ENCODE measurements at places on chromosomes 1 and 21. TPM values are rescaled to one million over a fixed set of nuclear protein-coding genes. Genes with fewer than 3 reads are reported as not detected.

The ADAMTS1 gene
- 343 TPM for total RNA-seq

The BNIPL gene
- total RNA-seq: 0.54 TPM

The KRTAP19-3 gene
- not detected for total RNA-seq

The GUCA2B gene
- total RNA-seq: not detected

The SPRR2F gene
- total RNA-seq: not detected

The CCDC181 gene
- 4.8 TPM for total RNA-seq

The SPRR4 gene
- total RNA-seq: not detected

GRCh38 chr1:46623743-46624644, 7.4 kb upstream of the MOB3C start:
- no peak overlapping the region for H3K4me3 ChIP-seq
- H3K4me1 ChIP-seq: no peaks in the 10 kb centered on the region
- no peak overlapping the region for H3K27ac ChIP-seq
- H3K36me3 ChIP-seq: no peaks in the 10 kb centered on the region
- DNase-seq: no peak

DNA sequence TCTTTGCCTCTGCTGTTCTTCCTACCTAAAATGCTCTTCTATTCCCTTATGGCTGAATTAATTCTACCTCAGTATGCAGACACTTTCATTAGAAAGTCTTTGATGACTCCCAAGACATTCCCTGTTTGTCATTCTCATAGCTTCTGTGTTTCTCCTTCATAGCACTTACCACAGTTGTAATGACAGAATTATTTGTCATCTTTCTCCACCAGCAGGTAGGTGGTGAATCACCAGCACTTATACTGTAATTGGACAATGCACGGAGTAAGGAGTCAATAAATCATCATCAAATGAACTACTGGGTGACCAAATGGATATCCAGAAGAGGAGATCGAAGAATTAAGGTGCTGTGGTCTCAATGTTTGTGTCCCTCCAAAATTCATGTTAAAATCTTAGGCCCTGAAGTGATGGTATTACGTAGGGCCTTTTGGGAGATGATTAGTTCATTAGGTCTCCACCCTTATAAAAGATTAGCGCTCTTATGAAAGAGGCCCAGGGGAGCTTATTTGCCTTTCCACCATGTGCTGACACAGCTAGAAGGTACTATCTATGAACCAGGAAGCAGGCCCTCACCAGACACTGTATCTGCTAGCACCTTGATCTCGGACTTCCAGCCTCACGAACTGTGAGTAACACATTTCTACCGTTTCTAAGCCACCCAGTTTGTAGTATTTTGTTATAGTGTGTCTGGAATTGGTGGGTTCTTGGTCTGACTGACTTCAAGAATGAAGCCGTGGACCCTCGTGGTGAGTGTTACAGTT, 2.4 kb upstream of the CCT8 start:
- no peak for DNase-seq
- H3K36me3 ChIP-seq: no peaks in the 10 kb centered on the region
- H3K27ac ChIP-seq: peak overlapping the region; percentile 43
- peaks cover 23% of the 10 kb centered on the region for H3K4me1 ChIP-seq
- no peaks in the 10 kb centered on the region for H3K27me3 ChIP-seq

DNA sequence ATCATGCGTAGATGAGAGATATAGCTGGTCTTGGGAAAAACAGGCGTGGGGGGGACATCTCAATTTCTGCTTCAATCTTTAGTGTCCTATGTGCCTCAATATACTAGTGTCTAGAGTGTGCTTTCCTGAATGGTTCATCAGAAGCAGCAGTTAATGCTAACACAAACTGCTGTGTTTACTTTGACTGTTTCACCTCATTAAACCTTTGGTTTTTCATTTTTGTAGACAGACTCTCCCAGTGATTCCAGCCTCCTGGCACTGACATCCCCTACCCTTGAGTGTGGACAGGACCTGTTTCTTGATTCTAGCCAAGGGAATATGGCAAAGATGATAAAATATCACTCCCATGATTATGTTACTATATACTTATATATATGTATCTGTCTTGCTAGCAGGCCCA, 37.6 kb downstream of the ZYG11A start:
- H3K36me3 ChIP-seq: no peaks in the 10 kb centered on the region
- H3K4me1 ChIP-seq: no peaks in the 10 kb centered on the region
- no peak overlapping the region for H3K27ac ChIP-seq
- H3K4me3 ChIP-seq: no peak overlapping the region
- DNase-seq: no peak
- no peaks in the 10 kb centered on the region for H3K27me3 ChIP-seq

- peaks cover 18% of the 10 kb centered on the region for H3K4me1 ChIP-seq
- H3K4me3 ChIP-seq: peak overlapping the region; percentile 93
- H3K27me3 ChIP-seq: no peaks in the 10 kb centered on the region
- peaks cover 26% of the 10 kb centered on the region for H3K36me3 ChIP-seq
- no peak overlapping the region for H3K27ac ChIP-seq
Observed at GRCh38 chr1:156281281-156281680, 1.3 kb downstream of the SMG5 start.

DNA sequence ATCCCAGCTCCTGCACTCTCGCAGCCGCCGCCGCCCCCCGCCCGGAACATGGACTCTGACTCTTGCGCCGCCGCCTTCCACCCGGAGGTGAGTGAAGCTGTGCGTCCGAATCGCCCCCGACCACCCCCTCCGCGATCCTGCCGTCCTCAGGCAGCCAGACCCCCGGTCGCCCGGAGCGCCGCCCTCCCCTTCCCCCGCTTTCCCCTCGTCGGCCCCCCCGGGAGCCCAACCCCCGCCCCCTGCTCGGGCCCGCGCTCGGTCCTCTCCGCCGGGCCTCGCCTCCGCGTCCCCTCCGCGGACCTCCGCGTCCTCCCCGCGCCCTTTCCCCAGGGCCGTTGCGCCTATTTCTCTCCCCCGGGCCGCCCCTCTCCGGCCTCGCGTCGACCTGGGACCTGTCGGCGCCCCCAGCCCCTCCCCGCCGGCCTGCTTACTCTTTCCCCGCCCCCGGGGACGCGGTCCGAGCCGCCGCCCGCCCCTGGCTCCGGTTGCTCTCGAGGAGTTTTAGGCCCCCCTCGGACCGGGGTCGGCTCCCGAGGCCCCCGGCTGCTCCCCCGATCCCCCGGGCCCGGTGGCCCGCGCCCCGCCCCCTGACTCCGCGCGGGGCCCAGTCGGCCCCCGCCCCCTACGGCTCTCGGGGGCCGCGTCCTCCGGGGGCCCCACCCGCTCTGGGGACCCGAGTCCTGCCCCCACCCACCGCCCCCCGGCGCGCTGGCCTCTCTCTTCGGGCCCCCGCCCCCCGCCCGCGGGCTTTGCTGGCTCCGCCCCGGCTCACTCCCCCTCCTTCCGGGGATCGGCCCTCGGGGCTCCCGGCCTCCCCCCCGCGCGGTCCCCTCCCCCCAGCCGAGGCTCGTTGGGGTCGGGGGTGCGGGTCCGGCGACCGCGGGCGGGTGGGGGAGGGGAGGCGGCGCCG, 743 bp downstream of the PHF13 start:
- no peaks in the 10 kb centered on the region for H3K27me3 ChIP-seq
- H3K36me3 ChIP-seq: no peaks in the 10 kb centered on the region
- no peaks in the 10 kb centered on the region for H3K4me1 ChIP-seq
- DNase-seq: peak; percentile 86
- peak overlapping the region; percentile 64 for H3K4me3 ChIP-seq

DNA sequence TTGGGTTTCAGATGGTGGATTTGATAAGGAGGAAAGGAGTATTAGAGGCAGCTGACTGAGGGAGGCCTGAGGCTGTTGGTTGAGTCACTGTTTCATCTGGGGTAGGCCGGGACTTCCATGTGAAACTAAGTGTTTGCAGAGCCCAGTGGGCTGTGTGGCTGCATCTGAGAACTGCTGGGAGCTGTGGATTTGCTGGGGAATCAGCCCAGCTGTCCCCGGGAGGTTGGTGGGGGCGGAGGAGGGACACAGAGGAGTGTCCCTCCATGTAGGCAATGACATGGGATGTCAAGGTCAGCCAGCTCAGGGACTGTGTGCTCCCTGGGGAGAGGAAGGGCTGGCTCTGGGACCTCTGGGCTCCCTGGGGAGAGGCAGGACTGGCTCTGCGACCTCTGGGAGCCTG, 36.4 kb downstream of the SLC2A7 start:
- H3K4me1 ChIP-seq: no peaks in the 10 kb centered on the region
- H3K27ac ChIP-seq: no peak overlapping the region
- no peak overlapping the region for H3K4me3 ChIP-seq
- no peaks in the 10 kb centered on the region for H3K36me3 ChIP-seq
- DNase-seq: peak; percentile 48
- no peaks in the 10 kb centered on the region for H3K27me3 ChIP-seq

- no peaks in the 10 kb centered on the region for H3K4me1 ChIP-seq
- no peak overlapping the region for H3K27ac ChIP-seq
- H3K27me3 ChIP-seq: no peaks in the 10 kb centered on the region
Observed at GRCh38 chr1:23657659-23658275, 33.8 kb upstream of the RPL11 start.

DNA sequence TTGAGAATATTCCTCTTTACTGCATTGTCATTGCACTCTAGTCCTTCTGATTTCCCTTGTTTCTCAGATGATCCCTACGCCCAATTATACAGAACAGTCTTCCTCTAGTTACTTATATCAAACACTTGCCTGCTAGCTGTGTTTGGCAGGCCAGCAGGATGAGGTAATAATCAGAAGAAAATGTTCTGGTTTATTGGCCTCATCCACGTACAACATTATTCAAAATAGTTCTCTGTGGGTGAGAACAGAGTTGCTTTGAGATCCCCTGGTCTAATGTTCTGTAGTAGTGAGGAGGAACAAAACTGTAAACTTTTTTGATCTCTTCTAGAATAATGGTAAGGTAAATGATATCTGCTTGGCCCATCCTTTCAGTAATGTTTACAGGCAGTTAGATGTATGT, 22.3 kb upstream of the C1orf105 start:
- no peaks in the 10 kb centered on the region for H3K27me3 ChIP-seq
- H3K4me3 ChIP-seq: no peak overlapping the region
- H3K27ac ChIP-seq: no peak overlapping the region
- H3K4me1 ChIP-seq: peaks cover 16% of the 10 kb centered on the region

DNA sequence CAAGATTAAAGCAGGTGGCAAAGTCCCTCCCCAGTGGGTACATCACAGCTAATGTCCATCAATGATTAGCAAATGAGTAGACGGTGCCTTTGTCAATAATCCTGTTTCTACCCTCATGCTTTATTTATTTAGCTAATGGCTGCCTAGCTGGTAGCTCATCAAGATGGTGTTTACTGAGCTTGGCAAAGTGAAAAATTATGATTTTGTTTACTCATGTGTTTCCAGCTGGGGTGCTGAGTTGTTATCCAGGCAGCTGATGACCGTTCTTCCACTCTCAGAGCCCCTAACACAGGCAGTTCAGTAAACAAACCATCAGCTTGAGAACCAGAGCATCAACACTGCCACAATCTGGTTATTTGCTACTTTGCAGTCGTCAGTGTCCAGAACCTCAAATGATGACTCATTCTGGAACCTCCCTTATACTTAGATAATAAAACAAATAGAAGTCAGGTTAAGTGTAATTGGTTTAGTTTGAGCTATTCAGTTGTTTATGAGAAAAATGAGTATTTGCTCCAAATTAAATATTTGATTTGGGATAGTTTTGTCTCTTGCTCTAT, 163.9 kb downstream of the ST6GALNAC5 start:
- no peaks in the 10 kb centered on the region for H3K4me1 ChIP-seq
- no peaks in the 10 kb centered on the region for H3K36me3 ChIP-seq
- no peak overlapping the region for H3K27ac ChIP-seq
- DNase-seq: no peak

- no peaks in the 10 kb centered on the region for H3K4me1 ChIP-seq
- H3K4me3 ChIP-seq: no peak overlapping the region
- no peak for DNase-seq
- no peaks in the 10 kb centered on the region for H3K27me3 ChIP-seq
- H3K36me3 ChIP-seq: no peaks in the 10 kb centered on the region
Observed at GRCh38 chr1:182995894-182996293, 27.3 kb upstream of the LAMC1 start.

- peak within 1 kb of the TSS; percentile 36 for H3K4me3 ChIP-seq
- no peaks in the 10 kb centered on the region for H3K27me3 ChIP-seq
- H3K4me1 ChIP-seq: no peaks in the 10 kb centered on the region
- peak within 1 kb of the TSS; percentile 83 for H3K27ac ChIP-seq
- DNase-seq: peak; percentile 36
Observed at GRCh38 chr1:79006564-79006963, at the start of gene ADGRL4. Gene ADGRL4, minus strand, starts transcription at chr1:79006730. Its CDS starts 76 bp downstream, at chr1:79006654.

DNA sequence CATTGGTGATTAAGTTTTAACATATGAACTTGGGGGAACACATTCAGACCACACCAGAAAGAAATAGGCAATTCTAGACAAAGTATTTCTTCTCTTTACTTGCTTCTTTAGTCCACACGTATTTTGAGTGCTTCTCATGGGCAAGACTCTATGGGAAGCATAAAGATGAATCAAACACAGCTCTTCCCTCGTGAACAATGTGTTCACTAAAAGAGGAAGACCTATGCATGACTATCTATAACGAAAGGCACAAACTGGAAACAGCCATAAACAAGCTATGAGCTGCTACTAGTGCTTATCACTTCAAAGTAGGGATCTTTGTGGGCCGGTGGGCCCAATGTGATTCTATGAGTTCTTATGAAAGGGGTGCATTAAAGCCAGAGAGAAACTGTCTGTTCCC, 53.0 kb upstream of the PRDX6 start:
- DNase-seq: no peak
- H3K4me3 ChIP-seq: no peak overlapping the region
- H3K27me3 ChIP-seq: no peaks in the 10 kb centered on the region
- no peak overlapping the region for H3K27ac ChIP-seq
- H3K36me3 ChIP-seq: no peaks in the 10 kb centered on the region

- H3K27me3 ChIP-seq: no peaks in the 10 kb centered on the region
- peak; percentile 70 for DNase-seq
- H3K27ac ChIP-seq: no peak overlapping the region
- H3K4me3 ChIP-seq: no peak overlapping the region
- H3K36me3 ChIP-seq: no peaks in the 10 kb centered on the region
Observed at GRCh38 chr1:41842993-41843755, 75.5 kb downstream of the HIVEP3 start.

- no peak overlapping the region for H3K27ac ChIP-seq
- no peak for DNase-seq
Observed at GRCh38 chr1:198102454-198102827, 54.4 kb upstream of the NEK7 start.

GRCh38 chr1:84870591-84870990, 22.4 kb downstream of the LPAR3 start:
- no peaks in the 10 kb centered on the region for H3K27me3 ChIP-seq
- H3K27ac ChIP-seq: no peak overlapping the region
- H3K36me3 ChIP-seq: no peaks in the 10 kb centered on the region

- no peaks in the 10 kb centered on the region for H3K36me3 ChIP-seq
- DNase-seq: no peak
- no peaks in the 10 kb centered on the region for H3K4me1 ChIP-seq
- H3K27me3 ChIP-seq: no peaks in the 10 kb centered on the region
- H3K4me3 ChIP-seq: no peak overlapping the region
Observed at GRCh38 chr21:37994211-37994610, 78.0 kb upstream of the KCNJ6 start.

GRCh38 chr1:94119306-94119705, 1.6 kb downstream of the ABCA4 start:
- H3K27ac ChIP-seq: no peak overlapping the region
- no peak for DNase-seq
- H3K4me3 ChIP-seq: no peak overlapping the region
- H3K4me1 ChIP-seq: peaks cover 18% of the 10 kb centered on the region

Measured in kidney (tissue), 22 donors.